NCI-H446 (cell line): ENCODE measurements at places on chromosomes 3 and 15.

- peak; percentile 9 for DNase-seq
Measured at GRCh38 chr3:11655196-11655928, 11.6 kb upstream of the VGLL4 start.

- DNase-seq, result no peak
Measured at GRCh38 chr15:39149636-39150150, 431.2 kb upstream of the THBS1 start.

- DNase-seq, result peak; percentile 65
Measured at GRCh38 chr3:72907731-72908620, 20.1 kb downstream of the GXYLT2 start.

DNA sequence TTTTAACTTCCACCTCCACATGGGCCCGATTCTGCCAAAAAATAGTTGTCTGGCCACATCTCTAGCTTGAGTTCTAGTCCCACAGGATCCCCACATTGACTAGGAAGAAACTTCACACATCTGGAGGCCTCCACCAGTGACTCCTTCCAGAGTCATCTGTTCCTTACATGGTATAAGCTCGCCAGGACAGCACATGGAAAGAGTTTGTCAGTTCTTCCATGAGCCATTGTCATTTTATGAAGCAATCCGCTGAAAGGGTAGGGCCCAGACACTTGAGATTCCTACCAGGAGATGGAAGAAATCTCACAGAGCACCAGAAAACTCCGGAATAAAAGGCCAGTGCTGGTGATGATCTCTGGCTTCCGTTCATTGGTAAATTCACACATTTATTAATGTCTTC, 350.5 kb upstream of the ICE2 start:
- DNase-seq, result no peak

GRCh38 chr15:79495775-79496174, 63.6 kb downstream of the MINAR1 start:
- DNase-seq, result no peak

DNA sequence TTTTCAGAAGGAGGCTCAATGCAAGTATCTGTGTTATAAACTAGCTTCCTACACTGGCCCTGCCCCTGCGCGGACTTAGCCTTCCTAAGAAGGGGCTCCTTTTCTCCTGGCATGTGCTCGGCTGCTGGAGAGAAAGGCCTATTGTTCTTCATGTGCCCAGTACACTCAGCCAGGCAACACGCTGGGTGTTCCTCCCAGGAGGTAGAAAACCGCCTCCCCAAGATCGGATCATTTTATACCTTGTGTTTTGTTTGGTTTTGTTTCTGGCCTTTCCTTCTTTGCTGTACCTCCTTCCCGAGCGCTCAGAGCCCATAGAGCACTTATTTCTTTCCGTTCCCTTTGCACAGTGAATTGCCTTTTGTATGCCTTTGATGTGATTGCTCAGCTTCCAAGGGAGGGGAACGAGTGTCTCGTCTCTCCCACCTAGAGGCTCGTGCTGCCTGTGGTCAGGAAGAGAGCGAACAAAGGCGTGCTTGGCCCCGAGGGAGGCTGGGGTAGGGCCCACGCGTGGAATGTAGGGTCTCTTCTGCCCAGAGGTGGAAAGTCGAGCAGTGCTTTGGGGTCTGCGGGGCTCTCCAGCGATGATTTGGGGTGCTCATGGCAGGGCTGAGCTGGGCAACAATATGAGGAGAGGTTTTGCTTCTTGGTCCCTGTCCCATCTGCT, 30.0 kb downstream of the CCNL1 start:
- no peak for DNase-seq

- no peak for DNase-seq
Measured at GRCh38 chr15:51232581-51232980, 105.8 kb downstream of the CYP19A1 start.

GRCh38 chr3:196503196-196504076, at the start of gene RNF168:
RNF168 (minus strand) TSS chr3:196503768; CDS start chr3:196503173, 595 bp downstream.
- peak; percentile 94 for DNase-seq

- DNase-seq, result no peak
Measured at GRCh38 chr3:94405258-94406035, 342.6 kb downstream of the NSUN3 start.

- no peak for DNase-seq
Measured at GRCh38 chr3:162112719-162113118, 616.1 kb downstream of the OTOL1 start.

DNA sequence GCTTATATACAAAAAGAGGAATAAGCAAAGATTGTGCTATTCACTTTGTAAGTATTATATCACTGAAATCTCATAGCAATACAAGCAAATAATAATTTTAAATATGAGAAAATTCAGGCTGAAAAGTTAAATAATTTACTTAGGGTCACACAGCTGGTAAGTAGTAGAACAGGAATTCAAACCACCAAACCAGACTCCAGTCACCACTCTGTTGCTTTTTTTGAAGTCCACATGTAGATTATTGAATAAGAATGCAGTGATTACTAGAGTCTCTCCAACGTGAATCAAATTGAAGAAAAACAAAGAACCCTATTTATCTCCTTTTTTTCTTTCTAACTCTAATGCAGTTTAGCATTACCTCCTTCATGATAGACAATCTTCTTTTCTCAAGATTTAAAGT, 15.9 kb downstream of the SPICE1 start:
- DNase-seq, result no peak

- peak; percentile 5 for DNase-seq
Measured at GRCh38 chr3:4290272-4290893, 12.8 kb upstream of the SETMAR start.

DNA sequence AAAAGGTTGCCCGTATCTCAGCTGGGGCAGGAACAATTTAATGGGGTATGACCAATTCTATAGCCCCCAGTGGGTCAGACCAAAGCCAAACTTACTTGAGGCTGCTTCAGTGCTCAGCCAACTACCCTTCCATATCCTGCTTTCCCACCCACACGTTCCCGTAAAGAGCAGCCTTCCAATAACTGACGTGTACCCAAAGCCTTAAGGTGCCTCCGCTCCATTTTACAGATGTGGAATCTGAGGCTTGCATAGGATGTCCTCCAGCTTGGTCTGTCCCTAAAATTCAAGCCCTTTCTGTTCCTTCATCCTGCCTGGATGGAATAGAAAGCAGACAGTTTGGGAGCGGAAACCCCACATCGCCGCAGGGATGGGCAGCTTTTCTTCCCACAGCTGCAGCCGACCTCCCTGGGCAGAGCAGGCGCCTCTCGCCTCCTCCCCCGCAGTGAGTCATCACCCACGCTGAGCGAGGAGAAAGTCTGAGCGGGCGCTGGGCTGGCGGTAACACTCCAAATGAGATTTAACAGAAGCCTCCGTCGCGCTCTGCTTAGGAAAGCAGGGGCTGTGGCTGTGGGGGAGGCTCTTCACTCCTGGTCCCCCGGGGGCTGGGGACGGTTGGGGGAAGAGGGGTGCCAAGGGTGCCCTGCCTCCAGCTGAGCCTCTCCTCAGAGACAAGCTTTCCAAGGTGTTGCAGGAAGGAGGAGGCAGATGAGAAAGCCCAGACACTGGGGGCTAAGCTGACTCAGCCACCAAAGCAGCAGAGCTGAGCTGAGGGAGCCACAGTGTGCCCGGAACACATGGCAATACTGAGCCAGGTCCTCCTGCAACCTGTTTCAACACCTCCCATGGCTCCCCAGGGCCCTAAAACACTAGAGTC, 57.8 kb upstream of the HRH1 start:
- no peak for DNase-seq
